ENCODE measurements at places on chromosomes 11 and 22.

DNA sequence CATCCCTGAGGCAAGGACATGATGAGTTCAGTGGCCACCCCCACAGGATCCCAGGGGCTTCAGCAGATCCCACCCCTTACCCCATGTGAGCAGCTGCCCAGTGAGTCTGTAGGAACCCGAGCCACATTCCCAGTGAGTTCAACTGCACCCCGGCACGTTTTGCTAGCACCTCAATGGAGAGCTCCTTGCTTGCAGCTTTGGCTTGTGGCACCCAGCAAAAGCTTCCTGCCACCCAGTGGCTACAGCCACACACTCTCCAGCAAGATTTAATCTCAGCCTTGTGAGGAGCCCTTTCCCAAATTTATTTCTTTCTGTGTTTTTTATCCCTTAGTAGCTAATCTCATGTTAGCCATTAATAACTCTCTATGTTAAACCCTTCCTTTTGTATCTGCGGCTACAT is 4.0 kb downstream of the SAA1 start:
- DNase-seq: no peak

- no peak for DNase-seq
Observed at GRCh38 chr11:68698993-68699392, 14.6 kb downstream of the GAL start.

- DNase-seq: no peak
Observed at GRCh38 chr22:29867260-29867659, 15.7 kb upstream of the MTMR3 start.

DNA sequence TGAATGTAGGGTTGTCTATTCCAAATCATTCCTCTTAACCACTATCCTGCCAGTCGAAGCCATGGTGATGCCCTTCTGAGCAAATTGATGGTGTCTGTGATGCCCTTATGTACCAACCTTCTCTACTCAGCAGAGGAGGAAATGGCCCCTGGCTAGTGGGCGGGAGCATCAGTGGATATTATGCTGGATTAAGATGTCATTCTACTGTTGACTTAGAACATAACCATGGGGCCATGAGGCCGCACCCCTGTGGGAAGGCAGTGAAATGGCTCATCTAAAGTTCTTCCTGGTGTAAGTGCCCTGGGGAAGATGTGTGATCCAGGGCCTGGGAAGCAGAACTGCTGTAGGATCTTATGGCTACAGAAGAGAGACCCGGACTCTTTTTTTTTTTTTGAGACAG is 20.7 kb upstream of the P2RY2 start:
- DNase-seq: peak; percentile 65

DNA sequence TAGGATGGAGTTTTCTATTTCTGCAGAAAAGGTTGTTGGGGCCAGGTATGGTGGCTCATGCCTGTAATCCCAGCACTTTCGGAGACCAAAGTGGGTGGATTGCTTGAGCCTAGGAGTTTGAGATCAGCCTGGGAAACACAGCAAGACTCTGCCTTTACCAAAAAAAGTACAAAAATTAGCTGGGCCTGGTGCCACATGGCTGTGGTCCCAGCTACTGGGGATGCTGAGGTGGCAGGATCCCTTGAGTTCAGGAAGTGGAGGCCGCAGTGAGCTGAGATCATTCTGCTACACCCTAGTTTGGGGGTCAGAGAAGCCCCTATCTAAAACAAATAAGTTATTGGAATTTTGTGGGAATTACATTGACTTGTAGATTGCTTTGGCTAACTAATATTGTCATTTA is 71.7 kb downstream of the FDX1 start:
- DNase-seq: no peak

- peak; percentile 1 for DNase-seq
Observed at GRCh38 chr11:56716379-56716854, 17.5 kb downstream of the OR9G1 start.

DNA sequence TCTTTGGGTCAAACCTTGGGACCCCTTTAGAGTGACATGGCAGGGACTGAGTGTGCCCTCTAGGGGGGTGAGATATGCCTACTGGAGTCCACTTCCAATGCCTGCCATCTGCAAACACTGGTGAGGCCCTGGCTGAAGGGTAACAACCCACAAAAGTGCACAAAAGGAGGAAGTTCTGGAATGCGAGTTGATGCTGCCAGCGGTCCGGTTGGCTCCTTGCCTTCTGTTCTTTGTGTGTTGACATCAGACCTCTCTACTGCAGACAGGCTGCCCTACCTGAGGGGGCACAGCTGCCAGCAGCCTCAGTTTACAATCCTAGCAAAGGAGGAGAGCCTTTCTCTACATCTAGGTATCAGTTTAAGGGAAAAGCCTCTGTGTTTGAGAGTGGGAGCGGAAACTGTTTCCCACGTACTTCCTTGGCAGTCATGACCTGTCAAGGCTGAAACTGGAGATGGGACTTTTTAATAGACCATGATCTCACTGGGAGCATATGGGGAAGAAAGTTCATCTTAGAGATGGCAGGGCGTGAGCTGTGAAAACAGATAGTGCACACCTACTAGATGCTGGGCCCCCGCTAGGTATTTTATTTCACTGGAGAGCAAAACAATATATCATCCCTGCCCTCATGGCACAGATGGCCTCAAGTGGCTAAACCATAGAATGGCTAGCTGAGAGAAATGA is 27.2 kb downstream of the BMAL1 start:
- DNase-seq: peak; percentile 23

DNA sequence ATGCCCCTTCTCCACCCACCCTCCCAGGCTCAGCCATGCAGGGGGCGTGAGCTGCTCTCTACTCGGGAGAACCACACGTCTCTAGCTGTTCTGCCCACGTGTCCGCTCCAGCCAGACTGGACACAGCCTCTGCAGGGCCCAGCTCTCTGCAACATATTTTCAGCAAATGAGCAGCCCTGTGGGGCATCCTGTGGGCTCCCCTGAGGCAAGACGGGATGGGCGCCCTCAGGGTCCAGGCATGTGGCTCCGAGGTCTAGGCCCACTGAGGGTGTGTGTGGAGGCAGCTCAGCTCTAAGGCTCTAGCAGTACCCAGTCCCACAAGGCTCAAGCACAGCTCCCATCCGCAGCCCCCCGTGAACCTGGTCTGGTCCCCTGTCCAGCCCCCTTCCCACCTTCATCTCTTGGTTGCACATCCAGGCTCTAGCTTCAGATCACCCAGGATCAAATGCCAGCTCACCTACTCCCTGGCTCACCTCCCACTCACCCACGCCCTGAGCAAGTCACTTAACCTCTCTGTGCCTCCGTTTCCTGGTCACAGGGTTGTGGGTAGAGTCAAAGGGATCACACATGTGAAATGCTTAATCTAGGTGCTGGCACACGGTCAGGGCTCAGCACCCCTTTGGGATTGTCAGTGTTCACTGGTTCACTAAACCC is 57.8 kb upstream of the TCF20 start:
- DNase-seq: no peak

DNA sequence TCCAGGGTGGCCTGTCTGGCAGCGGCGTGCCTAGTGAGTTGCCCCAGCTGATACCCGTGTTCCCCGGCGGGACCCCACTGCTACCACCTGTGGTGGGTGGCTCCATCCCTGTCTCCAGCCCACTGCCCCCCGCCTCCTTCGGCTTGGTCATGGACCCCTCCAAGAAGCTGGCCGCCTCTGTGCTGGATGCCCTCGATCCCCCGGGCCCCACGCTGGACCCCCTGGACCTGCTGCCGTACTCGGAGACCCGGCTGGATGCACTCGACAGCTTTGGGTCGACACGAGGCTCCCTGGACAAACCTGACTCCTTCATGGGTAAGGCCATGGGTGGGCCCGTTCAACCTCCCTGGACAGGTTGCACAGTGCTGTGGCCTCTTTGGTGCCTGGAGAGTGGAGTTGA is 38.5 kb downstream of the ZC3H7B start:
- no peak for DNase-seq

- no peak for DNase-seq
Observed at GRCh38 chr11:131303611-131304119, 66.8 kb upstream of the NTM start.

- DNase-seq: peak; percentile 83
Observed at GRCh38 chr11:128399251-128400121, 187.9 kb downstream of the ETS1 start.

GRCh38 chr11:36002196-36002595 is 58.3 kb downstream of the LDLRAD3 start:
- no peak for DNase-seq

DNA sequence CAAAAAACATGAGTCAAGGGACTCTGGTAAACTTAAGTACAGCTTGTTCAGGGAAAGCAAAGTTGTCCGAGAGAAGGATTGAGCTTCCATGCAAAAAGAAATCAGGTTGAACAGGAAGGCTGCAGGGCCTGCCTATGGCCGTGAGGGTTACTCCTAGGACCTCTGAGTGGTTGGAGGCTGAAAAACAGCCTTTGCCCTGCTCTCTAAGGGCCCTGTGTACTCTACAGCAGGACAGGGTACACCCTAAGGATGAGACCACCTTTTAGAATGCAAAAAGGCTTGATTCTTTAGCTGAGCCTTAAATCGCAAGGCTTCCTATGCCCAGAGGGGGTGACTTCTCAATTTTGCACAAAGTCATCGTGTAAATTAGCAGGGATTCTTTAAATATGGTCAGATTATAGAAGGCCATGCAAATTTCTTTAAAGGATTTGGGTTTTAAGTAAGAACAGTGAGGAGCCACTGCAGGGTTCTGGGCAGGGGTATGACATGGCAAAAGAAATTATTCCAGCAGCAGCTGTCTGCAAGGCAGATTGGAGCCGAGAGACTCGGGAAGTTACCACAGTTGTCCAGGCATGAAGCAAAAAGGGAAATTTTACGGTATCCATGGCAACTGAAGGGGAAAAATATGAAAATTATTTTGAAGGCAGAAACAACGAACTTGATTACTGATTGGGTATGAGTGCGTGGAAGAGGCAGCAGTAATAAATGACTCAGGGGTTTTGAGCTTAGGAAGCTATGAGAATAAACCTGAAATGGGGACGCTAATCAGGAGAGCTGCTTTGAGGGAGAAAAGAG is 91.8 kb downstream of the FAM76B start:
- DNase-seq: peak; percentile 93

DNA sequence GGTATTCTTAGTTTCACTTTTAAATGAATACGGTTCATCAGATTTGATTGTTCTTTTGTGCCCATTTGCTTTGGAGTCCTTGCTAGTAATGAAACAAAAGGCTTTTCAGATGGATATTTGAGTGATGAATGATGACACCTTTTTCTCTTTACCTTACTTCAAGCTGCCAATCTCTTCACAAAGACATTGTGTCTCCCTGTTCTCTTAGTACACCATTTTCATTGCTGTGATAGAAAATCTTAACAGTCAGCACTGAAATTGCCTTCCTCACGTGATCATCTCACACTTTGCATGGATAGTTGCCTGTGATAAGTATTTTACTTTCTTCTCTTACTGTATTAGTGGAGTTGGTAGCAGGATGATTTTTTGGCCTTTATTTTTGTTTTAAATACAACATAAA is 396.6 kb downstream of the NELL1 start:
- no peak for DNase-seq

DNA sequence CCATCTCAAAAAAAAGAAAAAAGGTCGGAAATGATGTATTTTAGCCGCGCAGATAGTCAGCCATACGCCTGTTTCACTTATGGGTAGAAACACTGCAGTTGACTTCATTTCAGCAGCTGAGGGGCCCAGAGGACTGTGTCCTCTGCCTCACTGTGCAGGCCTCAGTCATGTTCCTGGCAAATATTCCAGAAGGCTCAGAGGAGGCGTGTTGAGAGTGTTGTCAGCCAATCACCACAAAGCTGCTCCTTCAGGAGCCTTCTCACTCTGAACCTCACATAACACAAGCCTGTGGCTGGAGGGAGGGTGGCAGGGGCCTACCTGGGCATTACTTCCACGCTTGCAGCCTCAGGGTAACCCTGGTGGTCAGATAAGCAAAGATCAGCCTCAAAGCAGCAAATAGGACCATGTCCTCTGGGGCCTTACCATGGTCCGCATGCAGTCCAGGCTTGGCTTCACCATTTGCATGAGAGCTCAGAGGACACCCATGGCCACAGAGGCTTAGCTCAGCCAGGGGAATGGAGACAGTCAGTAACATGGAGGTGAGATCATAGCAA is 17.3 kb upstream of the TREH start:
- DNase-seq: no peak

- DNase-seq: no peak
Observed at GRCh38 chr11:114466742-114467141, 27.5 kb downstream of the REXO2 start.
